CD4-positive, alpha-beta T cell treated with Interleukin-15 for 1 hour (primary cell): ENCODE measurements at places on chromosomes 6 and 20.
A peak's percentile ranks its signal among the peaks of the same experiment; 100 is the strongest.

- DNase-seq, result no peak
Measured at GRCh38 chr20:35838205-35838604, 66.4 kb downstream of the PHF20 start.

DNA sequence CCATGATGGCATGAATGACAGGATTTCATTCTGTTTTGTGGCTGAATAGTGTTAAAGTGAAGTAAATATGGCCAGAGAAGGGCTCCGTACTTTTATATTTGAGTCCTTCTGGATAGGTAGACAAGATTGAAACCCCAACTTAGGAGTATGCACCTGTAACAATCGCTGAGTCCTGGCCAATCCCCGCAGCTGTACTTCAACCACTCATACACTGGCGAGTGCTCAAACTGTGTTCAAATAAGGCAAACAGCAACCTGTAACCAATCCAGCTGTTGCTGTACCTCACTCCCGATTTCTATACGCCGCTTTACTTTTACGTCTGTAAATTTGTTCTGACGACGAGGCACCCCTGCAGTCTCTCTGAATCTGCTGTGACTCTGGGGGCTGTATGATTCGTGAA lies 6.7 kb downstream of the TTLL2 start:
- DNase-seq, result no peak

DNA sequence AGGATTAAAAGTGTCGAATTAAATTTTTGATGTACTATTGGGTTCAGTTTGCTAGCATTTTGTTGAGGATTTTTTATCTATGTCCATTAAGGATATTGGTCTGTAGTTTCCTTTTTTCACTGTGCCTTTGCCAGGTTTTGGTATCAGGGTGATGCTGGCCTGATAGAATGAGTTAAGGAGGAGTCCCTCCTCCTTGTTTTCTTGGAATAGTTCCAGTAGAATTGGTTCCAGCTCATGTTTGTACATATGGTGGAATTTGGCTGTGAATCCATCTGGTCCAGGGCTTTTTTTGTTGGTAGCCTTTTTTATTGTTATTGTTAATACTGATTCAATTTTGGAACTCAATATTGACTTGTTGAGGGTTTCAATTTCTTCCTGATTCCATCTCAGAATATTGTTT lies 141.8 kb downstream of the SIM1 start:
- no peak for DNase-seq

DNA sequence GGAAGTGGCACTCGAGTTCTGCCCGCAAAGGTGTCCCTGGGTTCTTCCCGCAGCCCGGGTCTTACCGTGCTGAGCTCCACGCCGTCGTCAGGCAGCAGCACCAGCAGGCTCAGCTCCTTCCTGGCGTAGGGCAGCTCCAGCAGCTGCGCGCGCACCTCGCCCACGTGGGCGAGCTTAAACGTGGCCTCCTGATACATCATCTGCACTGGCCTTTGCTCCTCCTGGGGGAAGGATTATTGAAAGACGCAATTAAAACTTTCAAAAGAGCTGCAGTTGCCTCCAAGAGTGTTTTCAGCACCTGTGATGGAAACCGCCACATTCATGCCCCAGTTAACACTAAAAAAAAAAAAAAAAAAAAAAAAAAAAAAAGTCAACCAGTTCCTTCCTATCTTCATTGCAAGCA lies 11.3 kb downstream of the SERPINB9 start:
- peak; percentile 82 for DNase-seq

- DNase-seq, result peak; percentile 23
Measured at GRCh38 chr6:37171201-37171969, 1.4 kb downstream of the PIM1 start.

- no peak for DNase-seq
Measured at GRCh38 chr20:62978561-62978943, 26.0 kb downstream of the SLC17A9 start.

DNA sequence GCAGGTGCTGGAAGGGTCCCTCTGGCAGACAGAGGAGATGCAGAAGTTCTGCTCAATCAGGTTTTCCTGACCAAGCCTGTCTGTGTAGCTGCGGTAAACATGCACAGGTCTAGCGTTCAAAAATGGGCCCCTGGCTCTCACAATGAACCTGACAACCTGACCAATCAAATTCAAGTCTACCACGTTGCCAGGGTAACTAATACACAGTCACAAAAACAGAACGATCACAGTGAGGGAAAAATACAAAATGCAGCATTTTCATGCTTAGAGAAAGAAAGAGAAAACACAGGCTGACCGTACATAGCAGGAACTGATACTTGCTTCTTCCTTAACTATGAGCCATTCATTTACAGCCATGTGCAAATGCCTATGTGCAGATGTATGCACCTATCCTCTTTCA lies 353.1 kb upstream of the TSHZ2 start:
- DNase-seq, result no peak

GRCh38 chr20:63955281-63955826 lies 862 bp downstream of the UCKL1 start:
- no peak for DNase-seq

DNA sequence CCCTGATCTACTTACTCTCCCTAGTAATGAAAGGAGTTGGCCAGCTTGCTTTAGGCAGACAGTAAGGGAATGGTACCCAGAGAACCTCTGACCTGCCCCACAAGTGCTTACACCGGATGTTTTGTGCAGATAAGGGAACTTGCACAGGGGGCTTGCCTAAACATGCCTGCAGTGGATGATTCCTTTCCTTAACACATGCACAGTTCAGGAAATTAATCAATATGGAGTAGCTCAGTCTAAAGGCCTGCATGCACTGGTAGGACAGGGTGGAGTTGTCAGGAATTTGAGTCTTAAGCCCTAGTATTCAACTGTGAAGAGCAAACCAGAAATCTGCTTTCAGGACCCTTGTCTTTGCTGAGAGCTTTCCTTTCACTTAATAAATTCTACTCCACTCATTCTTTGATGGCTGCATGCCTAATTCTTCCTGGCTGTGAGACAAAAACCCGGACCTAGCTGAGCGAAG lies 3.9 kb upstream of the TRIM38 start:
- DNase-seq, result no peak

DNA sequence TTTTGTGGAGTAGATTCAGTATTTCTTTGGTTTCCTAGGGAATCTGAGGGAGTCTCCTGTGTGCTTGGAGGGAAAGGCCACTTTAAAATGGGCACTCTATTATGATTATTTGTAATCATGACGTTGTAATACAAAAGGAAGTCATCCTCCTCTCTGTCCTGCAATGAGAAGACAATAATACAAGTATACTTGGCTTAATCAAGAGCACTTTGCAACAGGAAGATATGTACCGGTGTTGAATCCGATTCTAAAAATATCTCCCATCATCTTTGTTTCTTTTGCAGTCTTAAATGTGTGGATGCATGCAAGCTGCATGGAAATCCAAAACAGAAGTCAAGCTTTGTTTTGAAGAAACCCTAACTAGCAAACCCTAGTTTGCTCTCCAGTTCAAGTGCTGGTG lies 94.1 kb upstream of the QKI start:
- no peak for DNase-seq

- no peak for DNase-seq
Measured at GRCh38 chr6:83006270-83006905, 59.3 kb downstream of the UBE3D start.

- no peak for DNase-seq
Measured at GRCh38 chr6:14616656-14617055, 499.1 kb downstream of the CD83 start.

GRCh38 chr6:122154155-122154554 lies 245.3 kb upstream of the HSF2 start:
- no peak for DNase-seq

DNA sequence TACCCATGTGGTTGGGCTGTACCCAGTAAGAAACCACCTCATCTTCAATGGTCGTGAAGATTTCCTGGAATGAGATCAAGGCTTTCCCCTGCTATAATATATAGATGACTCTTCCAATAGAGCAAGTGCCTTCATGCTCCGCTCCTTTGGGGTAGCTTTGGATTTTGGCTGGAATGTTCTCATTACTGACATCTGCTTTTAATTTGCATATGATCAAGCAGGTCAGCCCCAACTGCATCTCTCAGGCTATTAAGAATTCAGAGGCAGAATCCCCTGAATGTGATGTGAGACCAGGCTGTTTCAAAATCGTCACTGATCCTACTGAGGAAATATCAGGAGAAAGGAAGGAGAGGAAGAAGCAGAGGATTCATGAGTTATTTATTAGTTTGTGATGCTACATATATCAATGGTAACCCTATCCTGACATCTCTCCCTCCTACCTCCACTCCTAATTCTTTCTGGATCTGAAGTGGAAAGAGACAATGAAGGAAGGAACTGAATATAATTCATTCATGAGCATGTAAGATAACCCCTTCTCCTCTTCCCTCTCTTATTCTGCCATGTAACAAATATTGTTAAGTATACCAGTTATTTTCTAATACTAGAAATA lies 47.6 kb upstream of the FUCA2 start:
- DNase-seq, result no peak

- DNase-seq, result no peak
Measured at GRCh38 chr20:32510120-32510600, 75.0 kb downstream of the NOL4L start.

DNA sequence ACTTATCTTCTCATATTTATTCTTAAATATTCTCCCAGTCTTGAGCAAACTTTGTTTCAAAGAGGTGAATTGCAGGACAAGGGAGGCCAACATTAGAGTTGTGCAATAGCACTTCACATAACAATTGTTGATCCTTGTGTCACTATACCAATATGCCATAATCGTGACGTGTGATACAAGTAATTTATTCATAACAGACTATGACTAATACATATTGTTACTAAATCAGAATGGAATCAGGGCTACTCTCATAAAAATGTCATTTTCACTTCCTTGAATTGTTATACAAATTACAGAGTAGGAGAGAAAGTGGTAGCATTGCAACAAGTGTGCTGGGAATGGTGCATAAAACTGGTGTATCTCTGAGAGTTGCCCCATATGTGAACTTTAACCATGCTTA lies 37.2 kb upstream of the PLCB1 start:
- no peak for DNase-seq

DNA sequence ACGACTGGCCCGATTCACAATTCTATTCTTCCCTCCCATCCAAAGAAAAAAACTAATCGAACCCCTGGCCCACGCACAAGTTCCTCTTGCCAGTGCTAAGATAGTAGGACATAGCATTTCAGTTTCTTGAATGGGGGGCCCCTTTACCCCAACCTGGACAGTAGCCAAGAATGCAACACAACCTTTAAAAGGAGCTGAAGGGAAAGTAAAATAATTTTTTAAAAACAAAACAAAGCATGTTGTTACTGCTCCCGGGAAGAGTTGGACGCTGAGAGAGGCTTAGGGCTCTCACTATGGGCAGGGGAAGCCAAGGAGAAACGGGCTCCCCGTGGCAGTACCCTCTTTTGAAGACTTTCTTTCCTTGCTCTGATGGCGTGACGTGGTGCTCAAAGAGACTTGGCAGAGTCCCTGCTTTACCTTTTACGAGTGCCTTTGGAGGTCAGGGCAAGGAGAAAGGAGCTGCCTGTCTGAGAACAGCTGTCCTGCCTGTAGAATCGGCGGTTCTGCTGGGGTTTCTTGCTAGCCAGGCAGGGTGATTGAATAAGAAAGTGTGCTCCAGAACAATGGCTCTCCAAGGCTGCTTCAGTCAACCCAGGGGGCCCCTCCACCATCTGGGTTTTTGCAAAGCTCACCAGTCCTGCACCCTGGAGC lies 5.8 kb downstream of the TFAP2C start:
- no peak for DNase-seq

- DNase-seq, result no peak
Measured at GRCh38 chr6:166105341-166106075, 62.1 kb downstream of the TBXT start.

DNA sequence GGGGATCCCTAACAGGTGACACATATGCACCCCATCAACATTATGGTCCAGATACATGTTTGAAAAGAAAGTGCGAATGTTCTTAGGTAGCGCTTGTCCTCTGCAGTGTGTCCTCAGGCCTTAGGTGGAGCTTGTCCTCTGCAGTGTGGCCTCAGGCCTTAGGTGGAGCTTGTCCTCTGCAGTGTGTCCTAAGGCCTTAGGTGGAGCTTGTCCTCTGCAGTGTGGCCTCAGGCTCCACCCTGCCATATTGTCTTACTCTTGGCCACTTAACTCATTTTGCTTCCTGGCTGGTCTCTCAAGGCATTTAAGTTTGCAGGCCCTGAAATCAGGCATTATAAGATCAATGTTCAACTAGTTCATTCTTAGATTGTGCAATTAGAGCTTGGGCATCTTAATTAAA lies 74.7 kb upstream of the SCP2D1 start:
- no peak for DNase-seq

DNA sequence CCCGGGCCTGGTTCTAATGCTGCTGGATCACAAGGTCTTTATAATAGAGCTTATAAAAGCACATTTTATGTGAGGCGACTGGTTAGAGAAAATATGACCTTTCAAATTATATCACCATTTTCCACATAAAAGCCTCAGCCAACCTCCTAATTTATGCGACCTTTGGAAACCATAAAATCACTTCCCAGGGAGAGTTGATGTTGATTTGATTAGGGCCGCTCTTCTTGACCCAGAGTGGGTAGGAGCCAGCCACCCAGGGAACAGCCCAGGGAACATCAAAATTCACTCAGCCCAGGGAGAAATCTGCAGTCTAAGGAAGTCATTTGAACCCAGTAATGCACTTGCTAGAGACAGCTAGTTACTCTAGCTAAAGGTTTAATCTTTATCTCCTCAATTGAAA lies 79.8 kb upstream of the TENT5A start:
- no peak for DNase-seq

DNA sequence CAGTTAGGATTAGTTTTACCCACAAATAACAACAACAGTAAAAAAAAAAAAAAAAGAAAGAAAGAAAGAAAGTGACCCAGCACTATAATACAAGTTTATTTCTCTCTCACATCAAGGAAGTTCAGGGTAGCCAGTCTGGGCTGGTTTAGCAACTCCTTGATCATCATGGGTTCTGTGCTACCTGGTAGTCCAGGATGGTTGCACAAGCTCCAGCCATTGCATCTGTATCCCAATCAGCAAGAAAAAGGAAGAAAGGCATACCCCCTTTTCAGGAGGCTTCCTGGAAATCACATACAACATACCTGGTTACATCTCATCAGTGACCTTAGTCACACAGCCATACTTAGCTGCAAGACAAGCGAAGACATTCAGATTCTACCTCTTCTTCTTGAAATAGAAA lies 128.5 kb downstream of the MTHFD1L start:
- DNase-seq, result no peak

- DNase-seq, result no peak
Measured at GRCh38 chr20:56987986-56988385, 278.5 kb downstream of the BMP7 start.

DNA sequence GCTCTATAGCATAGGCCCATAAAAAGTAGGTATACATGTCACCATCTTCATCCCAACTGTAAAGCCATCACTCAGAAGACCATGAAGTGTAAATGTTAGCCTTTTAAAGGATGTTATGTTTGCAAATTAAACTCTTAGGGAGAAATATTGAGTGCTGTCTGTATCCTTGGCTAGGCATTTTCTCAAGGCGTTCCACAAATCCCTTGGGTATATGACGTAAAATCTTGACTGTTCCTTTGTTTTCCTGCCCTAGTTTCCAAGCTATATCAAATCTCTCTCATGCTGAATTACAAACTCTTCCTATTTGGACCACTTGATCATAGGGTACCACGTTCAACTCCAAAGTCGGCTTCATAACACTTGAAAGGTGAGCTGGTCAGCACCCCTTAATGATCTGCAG lies 486.2 kb downstream of the HDGFL1 start:
- no peak for DNase-seq

GRCh38 chr6:135853986-135854385 lies 2.5 kb downstream of the PDE7B start:
- DNase-seq, result no peak
